Cerebellar nuclear complex (tissue), 1 donor: ENCODE measurements at places on chromosomes 12 and 14.

- no peak for DNase-seq
Measured at GRCh38 chr12:128856035-128856790, 2.9 kb downstream of the GLT1D1 start.

DNA sequence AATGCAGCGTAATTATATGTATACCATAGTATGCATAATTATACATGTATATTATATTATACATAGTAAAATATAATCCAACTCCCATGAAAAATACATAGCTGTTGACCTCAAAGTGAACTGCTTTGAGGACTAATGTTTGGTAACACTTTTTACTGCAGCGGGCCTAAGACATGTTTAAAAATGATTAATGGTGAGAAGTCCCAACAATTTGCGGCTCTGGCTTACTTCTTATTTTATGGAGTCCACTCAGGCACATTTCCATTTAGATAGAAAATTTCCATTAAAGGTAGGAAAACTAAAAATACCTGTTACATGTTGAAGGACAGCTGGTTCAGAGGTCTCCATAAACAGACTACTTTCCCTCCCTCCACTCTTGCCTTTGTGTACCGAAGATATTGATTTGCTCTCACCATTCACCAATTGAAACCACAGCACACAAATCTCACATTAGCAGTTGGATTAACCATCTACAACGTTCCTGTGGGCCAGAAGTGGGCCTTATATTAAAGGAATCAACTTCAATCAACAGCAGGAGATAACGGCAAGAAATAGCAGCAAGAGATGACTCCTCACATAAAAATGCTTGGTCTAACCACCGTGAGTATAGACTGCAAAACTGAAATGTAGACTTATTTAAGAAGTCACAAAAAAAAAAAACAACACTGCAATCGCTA lies 14.1 kb upstream of the NT5DC3 start:
- DNase-seq = no peak

DNA sequence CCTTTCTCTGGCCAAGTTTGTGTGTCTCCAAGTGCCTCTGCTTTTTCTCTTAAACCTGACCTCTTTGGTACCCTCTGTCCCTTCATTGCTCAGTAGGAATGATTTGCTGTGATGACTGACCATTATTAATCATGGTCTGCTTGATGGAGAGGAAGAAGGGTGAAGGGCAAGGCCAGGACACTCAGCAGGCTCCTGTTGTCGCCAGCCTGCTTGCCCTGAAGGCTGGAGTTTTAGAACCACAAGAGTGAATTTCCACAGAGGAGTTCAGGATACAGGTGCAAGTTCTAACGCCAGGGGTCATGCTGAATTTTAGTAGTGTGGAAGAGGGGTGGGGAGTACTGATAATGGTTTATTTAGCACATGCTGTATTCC lies 2.8 kb upstream of the ITGA5 start:
- no peak for DNase-seq

GRCh38 chr12:130433834-130434233 lies 96.1 kb downstream of the PIWIL1 start:
- no peak for DNase-seq

GRCh38 chr14:70654632-70655031 lies 12.9 kb downstream of the TTC9 start:
- no peak for DNase-seq

- DNase-seq = peak; percentile 49
Measured at GRCh38 chr12:3777206-3777809, 24.4 kb upstream of the CRACR2A start.

DNA sequence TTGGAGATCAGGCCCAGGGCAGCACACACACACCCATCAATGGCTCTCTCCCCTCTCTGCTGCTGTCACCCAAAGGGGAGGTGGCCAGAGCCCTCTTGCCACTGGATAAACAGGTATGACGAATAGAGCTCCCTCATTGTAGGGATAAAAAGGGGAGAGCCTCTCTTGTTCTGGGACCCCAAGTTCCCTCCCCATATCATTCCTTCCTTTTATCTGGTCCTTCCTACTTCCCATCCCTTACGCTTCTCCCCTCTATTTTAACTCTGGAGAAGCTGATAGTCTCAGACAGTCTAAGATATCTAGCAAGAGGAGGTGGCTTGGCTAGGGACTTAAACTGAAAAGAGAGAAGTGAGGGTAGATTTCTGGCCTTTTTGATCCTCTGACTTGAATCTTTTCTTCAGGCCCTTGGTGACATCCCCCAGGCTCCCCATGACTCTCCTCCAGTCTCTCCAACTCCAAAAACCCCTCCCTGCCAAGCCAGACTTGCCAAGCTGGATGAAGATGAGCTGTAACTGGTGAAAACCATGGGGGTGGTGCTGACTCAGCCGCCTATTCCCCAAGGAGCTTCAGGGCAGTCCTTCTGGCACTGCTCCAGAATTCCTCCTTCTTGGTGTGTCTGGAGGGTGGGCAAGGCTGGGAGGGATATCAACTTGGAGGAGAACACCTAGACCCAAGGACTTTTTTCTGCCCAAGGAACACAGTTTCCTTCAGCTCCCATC lies 5.3 kb downstream of the ARHGEF25 start:
- DNase-seq = no peak

GRCh38 chr12:3371018-3371417 lies 120.0 kb upstream of the PRMT8 start:
- no peak for DNase-seq

DNA sequence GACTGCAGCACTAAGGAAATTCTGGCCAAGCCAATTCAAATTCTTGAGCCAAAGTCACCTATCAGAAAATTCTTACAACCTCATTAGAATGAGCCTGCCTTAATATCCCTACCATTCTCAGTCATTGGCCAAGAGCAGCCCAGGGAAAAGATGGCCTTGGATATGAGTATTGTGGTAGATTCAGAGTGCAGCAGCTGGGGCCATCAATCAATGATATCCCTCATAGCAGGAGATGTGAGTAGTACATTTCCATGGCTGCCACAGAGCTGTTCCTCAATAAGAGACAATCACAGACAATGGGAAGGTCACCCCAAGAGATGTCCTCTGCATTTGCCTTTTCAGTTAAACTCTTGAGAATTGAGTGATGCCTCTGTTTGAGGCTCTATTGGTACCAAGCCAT lies 161.6 kb downstream of the DYRK2 start:
- no peak for DNase-seq

DNA sequence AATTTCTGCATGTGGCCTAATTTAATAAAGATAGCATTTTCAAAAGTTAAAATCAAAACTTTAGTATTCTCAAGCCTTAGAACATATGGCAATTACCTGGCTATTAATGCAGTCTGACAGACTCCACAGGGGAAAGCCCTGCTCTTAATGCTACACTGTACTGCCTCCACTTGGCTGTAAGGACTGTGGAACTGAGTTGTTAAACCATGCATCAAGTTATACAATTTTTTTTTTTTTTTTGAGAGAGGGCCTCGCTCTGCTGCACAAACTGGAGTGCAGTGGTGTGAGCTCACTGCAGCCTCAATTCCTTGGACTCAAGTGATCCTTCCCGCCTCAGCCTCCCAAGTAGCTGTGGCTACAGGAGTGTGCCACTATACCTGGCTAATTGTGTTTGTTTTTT lies 19.0 kb upstream of the NDUFA12 start:
- no peak for DNase-seq

DNA sequence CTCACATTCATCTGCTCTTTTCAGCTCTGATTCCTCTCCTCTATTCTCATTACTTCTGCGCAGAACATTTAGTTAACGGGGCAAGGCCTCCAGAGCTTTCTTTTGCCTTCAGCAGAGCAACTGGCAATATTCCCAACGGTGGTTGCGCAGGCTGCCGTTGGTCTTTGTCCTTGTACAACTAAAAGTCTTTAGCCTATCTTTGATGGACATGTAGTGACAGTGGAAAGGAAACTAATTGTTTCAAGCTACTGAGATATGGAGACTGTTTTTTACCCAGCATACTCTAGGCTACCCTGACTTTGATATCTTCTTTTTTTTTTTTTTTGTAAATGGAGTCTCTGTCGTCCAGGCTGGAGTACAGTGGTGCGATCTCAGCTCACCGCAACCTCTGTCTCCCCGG lies 12.6 kb downstream of the R3HDM2 start:
- no peak for DNase-seq

GRCh38 chr12:31248815-31249214 lies 77.1 kb downstream of the SINHCAF start:
- DNase-seq = no peak

DNA sequence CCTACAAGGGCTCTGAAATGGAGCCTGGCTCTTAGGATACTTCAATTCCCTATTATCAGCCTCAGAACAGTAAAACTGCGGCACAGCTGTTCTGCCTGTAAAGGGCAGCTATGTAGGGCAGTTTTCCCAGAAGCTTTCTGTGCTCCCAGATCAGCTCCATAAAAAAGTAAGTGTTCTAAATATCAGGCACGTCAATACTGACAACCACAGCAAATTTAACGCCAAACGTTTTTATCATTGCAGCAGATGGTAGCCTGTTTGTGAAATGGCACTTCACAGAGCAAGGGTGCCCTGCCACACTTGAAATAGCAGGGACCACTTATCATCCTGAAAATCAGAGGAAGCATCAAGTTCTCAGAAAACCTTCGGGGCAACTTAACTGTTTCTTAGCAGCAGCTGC lies 54.8 kb upstream of the PTHLH start:
- no peak for DNase-seq

GRCh38 chr14:69858801-69859200 lies 20.4 kb upstream of the SMOC1 start:
- no peak for DNase-seq

GRCh38 chr12:6957151-6957701 lies 6.1 kb downstream of the PTPN6 start:
- DNase-seq = no peak
